ENCODE measurements at places on chromosomes 7 and 10. TPM values are rescaled to one million over a fixed set of nuclear protein-coding genes. Genes with fewer than 3 reads are reported as not detected.

GRCh38 chr7:122123746-122124145 is 20.3 kb downstream of the AASS start:
- H3K36me3 ChIP-seq: peaks cover 3% of the 10 kb centered on the region
- no peaks in the 10 kb centered on the region for H3K4me1 ChIP-seq
- no peak for DNase-seq
- no peak overlapping the region for H3K27ac ChIP-seq
- H3K27me3 ChIP-seq: no peaks in the 10 kb centered on the region
- no peak overlapping the region for H3K4me3 ChIP-seq

DNA sequence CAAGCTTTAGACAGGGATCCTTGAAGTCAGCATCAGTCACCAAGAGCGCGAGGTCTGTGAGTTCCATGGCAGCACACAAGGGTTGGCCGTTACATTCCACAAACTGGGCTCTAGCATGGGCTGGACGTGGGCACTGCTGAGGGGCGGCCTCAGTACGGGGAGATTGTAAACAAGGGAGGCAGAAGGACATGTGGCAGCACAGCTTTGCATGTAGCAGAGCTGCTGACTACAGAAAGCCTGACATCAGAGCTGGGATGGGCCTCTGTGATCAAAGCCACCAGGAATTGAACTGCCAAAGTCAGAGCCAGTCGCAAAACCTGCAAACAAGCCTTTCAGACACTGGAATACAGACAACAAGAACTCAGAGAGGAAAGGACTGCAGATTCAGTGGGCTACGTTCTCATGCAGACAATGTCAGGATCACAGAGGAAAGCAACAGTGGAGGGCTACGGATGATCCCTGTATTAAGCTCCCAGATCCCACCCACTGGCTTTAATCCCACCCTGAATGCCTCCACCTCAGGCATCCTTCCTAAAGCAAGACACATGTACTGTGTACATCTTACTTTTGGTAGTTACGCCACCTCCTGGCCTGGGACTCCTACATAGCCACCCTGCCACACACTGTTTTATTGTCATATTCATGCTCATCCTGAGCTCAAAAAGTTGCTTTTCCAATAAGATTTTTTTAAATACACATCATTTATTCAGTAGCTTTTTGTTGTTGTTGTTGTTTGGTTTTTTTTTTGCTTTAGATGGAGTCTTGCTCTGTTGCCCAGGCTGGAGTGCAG is 291.1 kb upstream of the IMMP2L start:
- H3K27me3 ChIP-seq: no peaks in the 10 kb centered on the region
- H3K4me3 ChIP-seq: no peak overlapping the region
- no peak overlapping the region for H3K27ac ChIP-seq
- H3K4me1 ChIP-seq: no peaks in the 10 kb centered on the region

DNA sequence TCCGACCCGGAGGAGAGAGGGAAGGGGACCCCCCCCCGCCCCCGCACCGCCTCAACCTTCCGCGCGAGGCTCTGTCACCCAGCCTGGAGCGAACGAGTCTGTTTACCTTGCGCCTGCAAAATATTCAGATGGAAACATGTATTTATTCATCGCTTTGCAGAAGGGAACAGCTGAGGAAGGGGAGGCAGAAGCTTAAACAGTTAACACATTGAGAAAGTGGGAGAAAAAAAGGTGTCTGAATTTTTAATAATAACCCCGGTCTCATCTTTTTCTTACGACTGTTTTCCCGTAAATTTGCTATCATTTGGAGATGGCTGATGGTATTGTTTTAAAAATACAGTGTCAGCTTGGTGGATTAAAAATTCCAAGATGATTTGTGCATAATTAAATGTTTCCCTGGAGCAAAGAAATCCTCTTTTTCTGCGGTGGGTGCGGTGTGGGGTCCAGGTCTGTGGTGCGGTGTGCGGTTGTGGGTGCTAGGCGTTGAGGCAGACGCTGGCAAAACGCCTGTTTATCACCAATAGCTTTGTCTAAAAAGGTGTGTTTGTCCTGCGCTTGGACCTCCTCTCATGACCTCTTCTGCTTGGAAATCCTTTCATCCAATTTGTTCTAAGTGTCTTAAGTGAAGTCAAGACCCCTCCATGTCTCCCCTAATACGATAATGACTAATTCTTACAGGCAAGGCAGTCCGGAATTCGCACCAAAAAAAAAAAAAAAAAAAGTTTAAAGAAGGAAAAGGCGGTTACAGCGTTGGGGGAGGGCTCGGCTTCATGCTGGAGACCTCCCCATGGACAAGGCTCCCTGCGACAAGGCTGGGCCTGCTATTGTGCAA is 1.6 kb downstream of the UNCX start:
- H3K27ac ChIP-seq: no peak overlapping the region
- no peak for DNase-seq
- peaks cover 77% of the 10 kb centered on the region for H3K27me3 ChIP-seq
- no peaks in the 10 kb centered on the region for H3K36me3 ChIP-seq
- peaks cover 10% of the 10 kb centered on the region for H3K4me1 ChIP-seq
- no peak overlapping the region for H3K4me3 ChIP-seq

- H3K27me3 ChIP-seq: no peaks in the 10 kb centered on the region
- no peak overlapping the region for H3K27ac ChIP-seq
- no peak for DNase-seq
- no peak overlapping the region for H3K4me3 ChIP-seq
- no peaks in the 10 kb centered on the region for H3K36me3 ChIP-seq
- no peaks in the 10 kb centered on the region for H3K4me1 ChIP-seq
Measured at GRCh38 chr10:57008189-57008588, 647.1 kb upstream of the ZWINT start.

GRCh38 chr10:24777196-24777595 is 53.5 kb upstream of the ARHGAP21 start:
- no peaks in the 10 kb centered on the region for H3K4me1 ChIP-seq
- DNase-seq: no peak
- H3K4me3 ChIP-seq: no peak overlapping the region
- no peaks in the 10 kb centered on the region for H3K36me3 ChIP-seq
- no peaks in the 10 kb centered on the region for H3K27me3 ChIP-seq
- no peak overlapping the region for H3K27ac ChIP-seq

DNA sequence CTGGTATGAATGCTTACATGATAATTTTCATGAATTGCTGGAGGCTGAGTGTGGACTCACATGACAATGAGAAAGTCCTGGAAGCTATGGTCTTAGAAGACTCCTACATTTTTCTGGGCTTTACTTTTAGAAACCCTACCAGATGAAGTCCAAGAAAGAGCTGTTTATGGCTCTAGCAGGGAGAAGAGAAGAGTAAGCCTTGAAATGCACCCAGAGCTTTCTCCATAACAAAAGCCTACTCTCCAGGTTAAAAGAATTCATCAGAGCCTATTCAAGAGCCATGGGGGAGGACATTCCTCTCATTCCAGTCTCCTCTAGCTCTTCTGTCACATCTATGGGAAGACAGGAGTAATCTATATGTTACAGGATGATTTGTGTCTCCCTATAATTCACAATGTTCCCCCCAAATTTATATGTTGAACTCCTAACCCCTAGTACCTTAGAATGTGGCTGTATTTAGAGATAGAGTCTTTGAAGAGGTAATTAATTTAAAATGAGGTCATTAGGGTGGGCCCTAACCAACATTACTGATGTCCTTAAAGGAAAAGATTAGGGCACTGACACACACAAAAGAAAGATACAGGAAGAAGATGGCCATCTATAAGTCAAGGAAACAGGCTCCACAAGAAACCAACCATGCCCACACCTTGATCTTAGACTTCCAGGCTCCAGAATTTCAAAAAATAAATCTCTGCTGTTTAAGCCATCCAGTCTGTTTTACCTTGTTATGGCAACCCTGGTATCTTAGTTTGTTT is 193.8 kb upstream of the PTER start:
- no peaks in the 10 kb centered on the region for H3K4me1 ChIP-seq
- no peak overlapping the region for H3K4me3 ChIP-seq
- H3K27ac ChIP-seq: no peak overlapping the region
- H3K27me3 ChIP-seq: no peaks in the 10 kb centered on the region
- DNase-seq: no peak

DNA sequence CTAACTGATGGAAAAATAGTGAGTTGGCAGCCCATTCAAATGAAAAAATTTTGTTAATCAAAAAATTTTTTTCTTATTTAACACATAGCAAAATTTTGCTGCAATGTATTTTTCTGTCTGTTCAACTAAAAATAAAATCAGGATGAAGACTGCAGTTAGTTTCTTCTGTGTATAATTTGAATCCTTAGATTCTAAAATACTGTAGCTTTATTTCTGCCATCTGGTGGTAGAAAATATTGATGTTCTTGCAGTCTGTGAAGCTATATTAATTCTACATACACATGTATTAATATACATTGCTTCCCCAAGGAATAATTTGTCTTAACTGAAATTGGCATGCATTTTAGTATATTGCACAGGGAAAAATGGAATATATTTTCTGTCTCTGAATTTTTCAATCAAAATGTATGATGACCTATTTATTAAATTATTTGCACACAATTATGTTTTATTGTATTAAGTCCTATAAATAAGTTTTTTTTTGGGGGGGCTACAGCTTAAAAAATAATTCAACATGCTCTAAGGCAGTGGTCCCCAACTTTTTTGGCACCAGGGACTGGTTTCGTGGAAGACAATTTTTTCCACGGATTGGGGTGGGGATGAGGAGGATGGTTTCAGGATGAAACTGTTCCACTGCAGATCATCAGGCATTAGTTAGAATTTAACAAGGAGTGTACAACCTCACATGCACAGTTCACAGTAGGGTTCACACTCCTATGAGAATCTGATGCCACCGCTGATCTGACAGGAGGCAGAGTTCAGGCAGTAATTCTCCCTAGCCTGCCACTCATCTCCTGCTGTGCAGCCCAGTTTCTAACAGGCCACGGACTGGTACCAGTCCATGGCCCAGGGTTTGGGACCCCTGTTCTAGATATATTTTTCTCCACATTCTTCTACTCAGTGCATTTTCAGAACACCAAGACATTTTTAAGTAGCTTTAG is 119.4 kb downstream of the GNAT3 start:
- no peaks in the 10 kb centered on the region for H3K27me3 ChIP-seq
- no peaks in the 10 kb centered on the region for H3K36me3 ChIP-seq
- no peak overlapping the region for H3K27ac ChIP-seq

GRCh38 chr7:28958235-28958979 is at the start of gene TRIL:
TSS of gene TRIL (minus strand) at chr7:28958330. CDS start at chr7:28958046, 284 bp downstream.
- peak within 1 kb of the TSS; percentile 64 for H3K4me3 ChIP-seq
- peak within 1 kb of the TSS; percentile 72 for H3K27ac ChIP-seq
- DNase-seq: peak; percentile 90

- H3K27me3 ChIP-seq: no peaks in the 10 kb centered on the region
- H3K4me3 ChIP-seq: no peak overlapping the region
- DNase-seq: no peak
- H3K4me1 ChIP-seq: peaks cover 5% of the 10 kb centered on the region
Measured at GRCh38 chr10:113539789-113540188, 13.1 kb upstream of the HABP2 start.

GRCh38 chr7:7720193-7720592 is 1.8 kb upstream of the RPA3 start:
- no peak overlapping the region for H3K4me3 ChIP-seq
- H3K36me3 ChIP-seq: no peaks in the 10 kb centered on the region
- no peaks in the 10 kb centered on the region for H3K27me3 ChIP-seq
- no peaks in the 10 kb centered on the region for H3K4me1 ChIP-seq

DNA sequence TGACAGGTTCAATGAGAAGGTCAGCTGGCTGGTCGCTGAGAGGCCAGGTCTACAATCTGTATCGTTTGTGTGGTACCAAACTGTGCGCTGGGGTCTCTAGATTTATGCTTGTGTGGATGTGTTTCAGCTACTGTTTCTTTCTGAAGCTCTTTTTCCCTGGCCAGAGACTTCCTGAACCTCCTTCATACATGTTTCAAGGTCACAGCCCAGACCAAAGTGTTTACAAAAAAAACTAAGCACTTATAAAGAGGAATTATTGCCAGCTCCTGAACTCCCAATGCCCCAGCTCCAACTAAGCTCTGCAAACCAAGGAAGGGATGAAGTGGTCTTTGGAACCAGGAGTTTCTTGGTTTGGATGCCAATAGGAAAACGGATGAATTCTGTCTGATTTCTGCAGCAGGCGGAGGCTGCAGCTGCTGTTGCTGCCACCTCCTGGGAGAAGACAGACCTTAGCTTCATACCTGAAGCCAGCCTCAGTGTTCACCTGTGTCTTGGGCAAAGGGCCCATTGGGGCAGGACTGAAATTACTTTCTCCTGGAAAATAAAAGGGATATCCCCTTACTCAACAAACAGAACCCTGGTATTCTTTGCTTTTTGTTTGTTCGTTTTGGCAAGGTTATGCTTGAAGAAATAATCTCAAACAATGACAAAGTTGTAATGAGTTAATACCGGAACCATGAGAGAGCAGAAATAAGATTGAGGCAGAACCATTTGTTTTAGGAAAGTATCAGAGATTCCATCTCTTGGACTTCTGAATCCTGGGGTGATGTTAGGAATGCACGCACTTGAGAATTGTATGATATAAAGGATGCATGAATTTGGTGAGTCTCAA is 24.6 kb upstream of the MKLN1 start:
- no peak overlapping the region for H3K4me3 ChIP-seq
- H3K27me3 ChIP-seq: no peaks in the 10 kb centered on the region
- no peaks in the 10 kb centered on the region for H3K36me3 ChIP-seq
- no peak for DNase-seq
- H3K4me1 ChIP-seq: peaks cover 14% of the 10 kb centered on the region

DNA sequence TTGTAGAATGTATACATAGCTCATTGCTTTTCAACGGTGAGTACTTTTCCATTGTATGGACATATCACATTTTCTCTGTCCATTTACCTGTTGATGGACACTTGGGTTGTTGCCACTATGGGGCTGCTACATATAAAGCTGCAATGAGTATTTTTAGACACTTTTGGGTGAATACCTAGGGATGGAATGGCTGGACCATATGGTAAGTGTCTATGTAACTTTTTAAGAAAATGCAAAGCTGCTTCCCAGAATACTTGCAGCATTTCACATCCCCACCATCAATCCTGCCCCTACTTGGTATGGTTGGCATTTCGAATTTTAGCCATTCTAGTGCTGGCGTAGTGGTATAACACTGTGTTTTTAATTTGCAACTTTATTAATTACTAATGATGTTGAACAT is 274.6 kb downstream of the TNS3 start:
- peaks cover 33% of the 10 kb centered on the region for H3K4me1 ChIP-seq
- H3K27ac ChIP-seq: no peak overlapping the region
- peaks cover 29% of the 10 kb centered on the region for H3K36me3 ChIP-seq
- no peak for DNase-seq
- no peak overlapping the region for H3K4me3 ChIP-seq

DNA sequence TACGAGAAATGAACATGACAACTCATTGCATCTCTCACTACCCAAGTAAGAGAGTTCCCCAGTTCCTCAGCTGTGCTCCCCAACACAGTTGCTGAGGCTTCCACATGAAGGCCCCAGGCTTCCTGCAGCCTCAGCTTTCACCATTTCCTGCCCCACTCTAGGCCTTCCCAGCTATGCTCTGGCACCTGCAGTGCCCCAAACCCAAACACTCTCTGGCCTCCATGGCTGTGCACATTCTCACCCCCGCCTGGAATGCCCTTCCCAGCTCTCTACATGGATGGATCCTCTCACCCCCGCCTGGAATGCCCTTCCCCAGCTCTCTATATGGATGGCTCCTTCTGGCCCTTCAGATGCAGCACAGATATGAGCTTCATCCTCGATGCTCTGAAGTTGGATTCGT is 61.3 kb downstream of the KIAA1549 start:
- H3K27ac ChIP-seq: no peak overlapping the region
- H3K4me3 ChIP-seq: no peak overlapping the region
- no peak for DNase-seq
- H3K27me3 ChIP-seq: no peaks in the 10 kb centered on the region
- no peaks in the 10 kb centered on the region for H3K36me3 ChIP-seq
- H3K4me1 ChIP-seq: no peaks in the 10 kb centered on the region

GRCh38 chr7:131231381-131232220 is 96.1 kb upstream of the MKLN1 start:
- no peaks in the 10 kb centered on the region for H3K36me3 ChIP-seq
- no peak overlapping the region for H3K27ac ChIP-seq
- DNase-seq: peak; percentile 56
- H3K4me1 ChIP-seq: peaks cover 42% of the 10 kb centered on the region
- no peak overlapping the region for H3K4me3 ChIP-seq
- H3K27me3 ChIP-seq: no peaks in the 10 kb centered on the region

HECW1 gene
- total RNA-seq: not detected

PNLIPRP1 gene
- not detected for total RNA-seq

GPR15LG gene
- total RNA-seq: not detected

NEUROD6 gene
- not detected for total RNA-seq

Measured in heart left ventricle (tissue), 16 donors.